ENCODE measurements at places on chromosomes 16 and 17.

- no peak for DNase-seq
Measured at GRCh38 chr16:25691519-25692091, at the start of gene HS3ST4. TSS of gene HS3ST4 (plus strand) at chr16:25691959.

GRCh38 chr17:68205808-68206720 is 41.8 kb upstream of the AMZ2 start:
- DNase-seq: no peak

- no peak for DNase-seq
Measured at GRCh38 chr16:74721716-74722115, 21.1 kb upstream of the MLKL start.

DNA sequence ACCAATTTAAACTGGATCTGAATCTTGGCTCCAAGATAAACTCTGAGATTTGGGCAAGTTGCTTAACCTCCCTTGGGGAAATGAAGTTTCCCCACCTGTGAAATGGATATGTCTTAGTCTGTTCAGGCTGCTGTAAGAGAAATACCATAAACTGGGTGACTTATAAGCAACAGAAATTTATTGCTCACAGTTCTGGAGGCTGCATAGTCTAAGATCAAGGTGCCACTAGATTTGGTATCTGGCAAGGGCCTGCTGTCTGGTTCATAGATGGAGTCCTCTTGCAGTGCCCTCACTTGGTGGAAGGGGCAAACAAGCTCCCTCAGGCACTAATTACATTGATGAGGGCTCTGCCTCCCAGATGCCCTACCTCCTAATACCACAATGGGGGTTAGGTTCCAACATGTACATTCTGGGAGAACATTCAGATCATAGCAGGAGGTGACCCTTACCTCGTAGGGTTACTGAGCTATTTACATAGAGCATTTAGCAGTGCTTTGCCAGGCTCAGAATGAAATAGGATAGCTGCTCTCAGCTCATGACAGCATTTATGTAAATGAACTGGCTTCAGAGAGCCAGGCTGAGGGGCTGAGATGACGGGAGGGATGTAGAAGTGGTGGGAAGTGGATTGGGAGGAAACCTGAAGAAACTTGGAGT is 83.9 kb downstream of the SPECC1 start:
- no peak for DNase-seq

GRCh38 chr16:58345574-58346354 is 46.5 kb upstream of the GINS3 start:
- no peak for DNase-seq

GRCh38 chr17:82696916-82697807 is 1.3 kb downstream of the RAB40B start:
- DNase-seq: no peak

GRCh38 chr16:5815570-5816237 is 718.1 kb upstream of the EEF2KMT start:
- no peak for DNase-seq

- DNase-seq: no peak
Measured at GRCh38 chr17:57004944-57005579, 27.1 kb downstream of the SCPEP1 start.

- DNase-seq: no peak
Measured at GRCh38 chr16:83403761-83404160, 404.0 kb upstream of the HSBP1 start.

DNA sequence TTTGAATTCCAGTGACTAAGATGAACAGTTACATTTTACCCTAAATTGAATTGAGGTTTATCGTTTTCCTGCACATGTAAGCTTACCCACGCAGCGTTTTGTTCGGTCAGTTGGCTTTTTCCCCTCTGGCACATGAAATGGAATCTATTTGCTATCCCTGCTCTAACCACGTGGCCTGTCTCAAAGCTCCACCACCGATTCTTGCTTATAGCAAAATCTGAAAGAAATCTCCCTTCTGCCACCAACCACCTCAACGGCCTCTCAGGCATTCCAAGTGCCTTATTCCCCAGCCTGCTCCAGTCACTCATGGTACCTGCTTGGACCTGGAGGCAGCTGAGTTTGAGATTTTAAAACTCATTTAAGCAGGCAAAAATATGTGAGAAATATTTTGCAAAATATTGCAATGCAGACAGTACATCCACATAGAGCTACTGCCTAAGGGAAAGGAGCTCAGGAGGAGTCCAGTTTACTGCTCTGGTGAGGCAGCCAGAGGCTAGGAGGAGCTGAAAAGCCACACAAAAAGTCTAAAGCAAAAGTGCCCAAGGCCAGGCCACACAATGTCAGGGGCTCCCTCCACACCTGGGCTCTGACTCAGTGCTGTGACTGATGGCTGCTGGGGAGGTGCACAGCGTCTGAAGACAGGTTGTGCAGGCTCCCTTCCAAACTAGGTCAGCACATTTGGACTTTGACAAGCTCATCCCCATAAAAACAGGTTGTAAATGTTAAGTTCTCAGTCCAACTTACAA is 26.4 kb downstream of the ARHGAP17 start:
- no peak for DNase-seq

DNA sequence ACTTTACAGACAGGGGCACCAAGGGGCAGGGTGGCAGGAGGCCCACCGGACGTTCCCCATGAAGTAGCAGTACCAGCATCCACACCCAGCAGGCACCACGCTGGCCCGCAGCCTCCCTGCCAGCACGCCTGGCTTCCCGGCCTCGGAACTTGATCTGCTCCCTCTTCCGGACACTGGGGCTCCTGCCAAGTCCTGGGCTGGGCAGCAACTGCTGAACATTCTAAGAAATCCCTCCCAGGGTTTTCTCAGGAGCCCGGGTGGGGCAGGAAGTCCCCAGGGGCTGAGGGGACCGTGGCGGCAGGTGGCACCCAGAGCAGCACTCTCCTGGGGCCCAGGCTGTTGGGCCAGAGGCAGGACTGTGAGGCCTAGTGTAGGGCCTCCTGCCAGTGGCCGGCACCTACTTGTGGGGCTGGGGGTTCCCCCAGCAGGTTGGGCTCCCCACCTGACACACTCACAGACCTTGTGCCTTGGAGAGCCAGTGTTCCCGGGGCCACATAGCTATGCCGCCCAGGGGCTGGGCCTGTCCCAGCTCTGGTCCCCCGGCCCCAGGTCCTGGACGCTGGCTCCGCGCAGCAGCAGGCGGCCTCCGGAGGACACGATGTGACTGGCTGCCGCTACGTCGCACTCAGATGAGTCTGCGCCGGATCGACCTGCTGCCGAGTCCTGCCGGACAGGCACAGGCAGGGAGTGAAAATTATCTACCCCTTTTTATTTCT is 86.2 kb upstream of the CBX4 start:
- DNase-seq: no peak

- no peak for DNase-seq
Measured at GRCh38 chr17:34579979-34580684, 750 bp downstream of the TMEM132E start.

DNA sequence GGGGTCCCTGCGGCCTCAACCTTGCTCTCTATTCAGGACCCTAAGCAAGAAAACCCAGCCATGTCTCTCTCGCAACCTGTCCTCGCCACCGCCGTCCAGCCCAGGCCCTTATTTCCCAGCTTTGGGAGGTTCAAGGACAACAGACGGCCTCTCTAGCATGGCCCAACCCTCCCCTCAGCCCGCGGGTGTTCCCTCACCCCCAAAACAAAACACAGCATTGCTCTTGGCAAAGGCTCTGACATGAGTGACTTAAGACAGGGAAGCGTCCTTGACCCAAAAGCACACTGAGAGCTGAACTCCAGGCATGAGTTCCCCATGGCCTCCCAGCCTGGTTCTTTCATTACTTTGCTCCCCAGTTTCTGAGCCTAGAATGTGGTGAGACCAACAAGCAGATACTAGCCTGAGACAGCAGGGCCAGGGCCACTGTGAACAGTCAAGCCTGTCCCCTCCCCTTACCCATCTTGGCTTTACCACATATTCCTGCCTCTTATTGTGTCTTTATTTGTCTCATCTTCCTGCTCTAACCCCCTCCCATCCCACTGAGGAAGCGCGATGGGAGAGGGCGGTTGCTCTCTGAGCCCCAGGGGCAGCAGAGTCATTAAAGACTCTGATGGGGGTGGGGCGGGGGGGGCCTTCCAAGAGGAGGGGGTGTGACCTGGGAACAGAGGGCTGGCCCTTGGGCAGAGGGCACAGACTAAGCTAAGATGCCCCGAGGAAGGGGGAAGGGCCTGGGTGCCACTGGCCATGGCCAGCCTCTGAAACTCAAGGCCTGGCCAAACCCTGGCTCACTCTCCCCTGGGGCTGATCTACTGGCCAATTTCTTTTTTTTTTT is 11.8 kb downstream of the SREBF1 start:
- no peak for DNase-seq

- DNase-seq: no peak
Measured at GRCh38 chr17:56751145-56751738, 82.5 kb downstream of the C17orf67 start.

GRCh38 chr17:17719966-17720543 is 38.8 kb downstream of the RAI1 start:
- no peak for DNase-seq

DNA sequence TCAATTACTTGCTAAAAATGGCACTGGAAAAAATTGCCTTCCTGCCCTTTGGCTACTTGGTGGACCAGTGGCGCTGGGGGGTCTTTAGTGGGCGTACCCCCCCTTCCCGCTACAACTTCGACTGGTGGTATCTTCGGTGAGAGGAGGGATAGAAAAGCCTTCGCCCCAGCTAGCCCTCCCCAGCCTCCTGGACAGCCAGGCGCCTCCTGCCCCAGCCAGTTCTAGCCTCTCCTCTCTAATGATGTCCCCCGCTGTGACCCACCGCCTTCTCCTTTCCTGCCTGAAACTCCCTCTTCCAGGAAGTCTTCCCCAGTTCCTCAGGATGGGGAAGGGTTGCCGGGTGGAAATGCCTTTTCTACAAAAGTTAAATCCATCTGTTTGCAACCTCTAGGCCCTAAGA is 6.2 kb downstream of the ACE start:
- DNase-seq: no peak

- peak; percentile 48 for DNase-seq
Measured at GRCh38 chr17:19447085-19447583, 36.1 kb downstream of the RNF112 start.

DNA sequence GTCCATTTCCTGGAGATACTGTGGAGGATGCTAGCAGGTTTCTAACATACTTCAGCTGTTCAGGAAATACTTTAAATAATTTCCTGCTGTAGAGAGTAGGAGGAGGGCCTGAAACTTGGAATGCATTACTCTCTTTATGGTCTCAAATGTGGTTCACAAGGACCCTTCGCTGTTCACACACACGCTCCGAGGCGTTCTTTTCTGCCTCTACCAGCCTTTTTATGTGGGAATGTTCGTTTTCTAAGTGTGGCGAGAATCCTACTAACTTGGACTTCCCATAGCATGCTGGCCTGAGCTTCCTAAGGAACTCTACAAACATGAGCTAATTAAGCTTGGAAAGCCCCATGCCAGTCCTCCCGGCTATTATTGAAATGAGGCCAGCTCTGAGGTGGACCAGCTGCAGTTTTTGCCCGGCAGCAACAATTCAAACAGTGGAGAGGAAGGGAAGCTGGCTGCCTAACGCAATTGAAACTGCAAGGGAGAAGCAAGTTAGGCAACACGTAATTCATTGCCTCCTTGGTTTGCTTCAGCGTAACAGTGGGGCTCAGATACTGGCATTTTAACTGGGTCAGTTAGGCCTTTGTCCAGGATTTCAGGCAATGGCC is 18.9 kb downstream of the KPNA2 start:
- DNase-seq: no peak

DNA sequence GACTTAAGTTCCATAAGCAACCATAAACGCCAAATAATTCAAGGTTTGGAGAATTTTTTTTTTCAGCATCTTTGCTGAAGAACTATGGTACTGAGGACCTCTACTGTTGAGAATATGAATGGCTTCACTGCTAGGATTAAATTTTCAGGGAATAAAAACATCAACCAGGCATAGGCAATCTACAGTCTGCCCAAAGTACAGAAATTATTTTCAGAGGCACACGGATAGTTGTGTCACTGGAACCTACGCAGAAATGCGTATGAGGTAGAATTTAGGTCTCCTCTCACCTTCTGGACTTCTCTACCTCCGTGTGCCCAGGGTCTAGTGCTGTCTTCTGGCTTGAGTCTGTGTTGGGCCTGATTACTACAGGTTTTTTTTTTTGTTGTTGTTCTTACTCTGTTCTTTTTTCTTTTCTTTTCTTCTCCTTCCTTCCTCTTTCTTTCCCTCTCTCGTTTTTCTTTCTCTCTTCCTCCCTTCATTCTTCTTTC is 39.7 kb downstream of the NACA2 start:
- no peak for DNase-seq

DNA sequence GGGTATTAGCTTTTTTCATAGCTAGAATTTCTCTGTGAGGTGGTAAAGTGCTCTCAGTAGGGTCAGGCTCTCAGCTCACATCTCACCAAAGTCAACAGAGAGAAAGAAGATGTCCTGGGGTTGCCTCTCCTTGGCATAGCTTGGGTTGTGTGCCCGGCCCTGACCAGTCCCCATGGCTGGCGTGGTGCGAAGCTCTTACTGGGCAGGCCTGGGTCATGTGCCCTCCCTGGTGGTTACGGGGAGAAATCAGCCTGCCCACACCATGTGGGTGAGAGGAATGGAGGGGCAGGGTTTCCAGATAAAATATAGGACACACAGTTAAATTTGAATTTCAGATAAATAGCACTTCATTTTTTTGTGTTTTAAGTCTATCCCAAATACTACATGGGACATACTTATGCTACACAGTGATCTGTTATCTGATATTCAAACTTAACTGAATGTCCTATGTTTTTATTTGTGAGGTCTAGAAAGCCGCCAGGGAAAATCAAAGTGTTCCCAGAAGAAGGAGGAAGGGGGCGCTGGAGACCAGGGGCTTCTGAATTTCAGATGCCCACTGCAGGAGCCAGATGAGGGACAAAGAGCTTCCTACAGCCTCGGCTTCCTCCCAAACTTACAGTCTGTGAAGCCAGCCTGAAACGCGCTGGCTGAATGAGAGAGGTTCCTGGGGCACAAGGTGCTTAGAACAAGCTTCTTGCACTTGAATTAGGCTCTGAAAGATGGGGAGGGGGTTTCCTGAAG is 45.4 kb downstream of the NKD1 start:
- no peak for DNase-seq

GRCh38 chr17:4229627-4230541 is 33.9 kb downstream of the ANKFY1 start:
- no peak for DNase-seq

DNA sequence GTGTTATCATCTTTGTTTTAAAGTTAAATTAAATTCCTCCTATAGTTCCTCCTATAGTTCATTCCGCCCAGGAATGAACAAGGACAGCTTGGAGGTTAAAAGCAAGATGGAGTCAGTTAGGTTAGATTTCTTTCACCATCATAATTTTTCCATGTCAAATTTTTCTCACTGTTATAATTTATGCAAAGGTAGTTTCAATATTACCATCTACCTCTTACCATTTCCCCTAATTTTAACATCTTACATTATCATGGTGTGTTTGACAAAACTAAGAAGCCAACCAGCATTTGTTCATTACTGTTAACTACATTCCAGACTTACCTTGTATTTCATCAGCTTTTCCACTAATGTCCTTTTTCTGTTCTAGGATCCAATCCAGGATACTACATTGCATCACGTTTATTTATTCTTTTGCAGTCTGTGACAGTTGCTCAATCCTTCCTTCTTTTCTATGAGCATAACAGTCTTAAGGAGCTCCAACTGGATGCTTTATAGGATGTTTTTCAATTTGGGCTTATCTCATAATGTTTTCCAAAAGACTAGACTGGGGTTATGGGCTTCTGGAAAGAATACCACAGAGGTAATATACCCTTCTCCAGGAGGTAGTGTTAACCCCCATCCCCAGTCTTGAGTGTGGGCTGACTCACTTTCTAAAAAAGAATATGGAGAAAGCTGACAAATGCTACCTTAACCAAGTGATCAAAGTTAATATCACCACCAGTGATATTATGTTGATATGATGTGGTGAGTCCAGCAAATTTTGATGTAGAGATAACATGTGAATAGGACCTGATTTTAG is 158.5 kb downstream of the PPM1E start:
- DNase-seq: no peak

- no peak for DNase-seq
Measured at GRCh38 chr16:19488213-19488640, 33.7 kb downstream of the GDE1 start.
